ENCODE measurements at places on chromosomes 16 and 17.

DNA sequence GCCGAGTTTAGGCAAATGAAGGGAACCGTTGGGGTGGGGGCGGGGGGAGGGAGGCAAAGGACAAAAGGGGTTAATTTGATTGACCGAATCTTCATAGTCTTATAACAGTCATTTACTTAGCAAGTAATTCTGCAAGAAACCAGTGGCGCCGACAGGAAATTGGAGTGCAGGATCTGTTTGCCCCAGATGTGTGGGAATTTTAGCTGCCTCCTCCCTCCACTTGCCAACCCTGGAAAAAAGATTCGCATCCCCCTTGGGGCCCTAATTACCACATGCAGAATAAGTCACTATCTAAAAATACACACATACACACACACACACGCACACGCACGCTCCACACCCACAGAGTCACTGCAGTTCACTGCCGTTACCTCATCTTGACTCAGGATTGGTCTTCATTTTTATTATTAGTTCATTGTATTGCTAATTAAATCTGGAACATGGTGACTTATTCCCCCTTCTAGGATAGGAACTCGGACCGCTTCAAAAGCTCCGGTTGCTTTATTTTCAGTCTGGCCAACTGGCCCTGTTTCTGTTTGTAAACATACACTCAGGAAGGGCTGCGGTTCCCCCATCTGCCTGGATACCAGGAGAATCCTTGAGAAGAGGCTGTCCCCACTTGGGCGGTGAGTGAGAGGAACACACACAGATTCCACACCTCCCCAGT is 241.6 kb upstream of the SALL1 start:
- DNase-seq = no peak

DNA sequence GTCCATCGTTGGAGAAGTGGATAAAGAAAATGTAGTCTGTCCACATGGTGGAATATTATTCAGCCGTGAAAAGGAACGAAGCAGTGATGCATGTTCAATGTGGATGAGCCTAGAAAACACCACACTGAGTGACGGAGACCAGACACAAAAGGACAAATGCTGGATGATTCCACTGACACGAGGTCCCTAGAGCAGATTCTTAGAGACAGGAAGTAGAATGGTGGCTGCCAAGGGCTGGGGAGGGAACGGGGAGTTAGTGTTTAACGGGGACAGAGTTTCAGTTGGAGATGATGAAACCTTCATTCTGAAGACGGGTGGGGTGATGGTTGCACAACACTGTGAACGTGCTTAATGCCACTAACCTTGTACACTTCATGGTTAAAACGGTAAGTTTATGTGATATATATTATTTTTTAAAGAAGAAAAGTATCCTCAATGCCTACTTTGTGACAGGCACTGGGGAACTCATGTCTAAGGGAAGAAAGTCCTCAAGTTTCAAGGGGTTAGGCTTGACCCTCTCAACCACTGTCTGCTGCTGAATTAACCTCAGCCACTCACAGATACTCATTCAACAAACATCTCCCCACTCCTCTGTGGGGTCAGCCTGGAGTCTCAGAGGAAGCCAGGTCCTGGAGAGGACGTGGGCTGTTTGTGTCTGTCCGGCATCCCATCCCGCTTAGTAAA is 17.6 kb downstream of the C16orf74 start:
- no peak for DNase-seq

- peak; percentile 30 for DNase-seq
Observed at GRCh38 chr16:14302031-14302398, 230.9 kb downstream of the MRTFB start.

GRCh38 chr17:28433721-28434120 is 27.7 kb upstream of the SLC46A1 start:
- DNase-seq = no peak

GRCh38 chr17:79902146-79902791 is 63.0 kb upstream of the CBX4 start:
- no peak for DNase-seq

DNA sequence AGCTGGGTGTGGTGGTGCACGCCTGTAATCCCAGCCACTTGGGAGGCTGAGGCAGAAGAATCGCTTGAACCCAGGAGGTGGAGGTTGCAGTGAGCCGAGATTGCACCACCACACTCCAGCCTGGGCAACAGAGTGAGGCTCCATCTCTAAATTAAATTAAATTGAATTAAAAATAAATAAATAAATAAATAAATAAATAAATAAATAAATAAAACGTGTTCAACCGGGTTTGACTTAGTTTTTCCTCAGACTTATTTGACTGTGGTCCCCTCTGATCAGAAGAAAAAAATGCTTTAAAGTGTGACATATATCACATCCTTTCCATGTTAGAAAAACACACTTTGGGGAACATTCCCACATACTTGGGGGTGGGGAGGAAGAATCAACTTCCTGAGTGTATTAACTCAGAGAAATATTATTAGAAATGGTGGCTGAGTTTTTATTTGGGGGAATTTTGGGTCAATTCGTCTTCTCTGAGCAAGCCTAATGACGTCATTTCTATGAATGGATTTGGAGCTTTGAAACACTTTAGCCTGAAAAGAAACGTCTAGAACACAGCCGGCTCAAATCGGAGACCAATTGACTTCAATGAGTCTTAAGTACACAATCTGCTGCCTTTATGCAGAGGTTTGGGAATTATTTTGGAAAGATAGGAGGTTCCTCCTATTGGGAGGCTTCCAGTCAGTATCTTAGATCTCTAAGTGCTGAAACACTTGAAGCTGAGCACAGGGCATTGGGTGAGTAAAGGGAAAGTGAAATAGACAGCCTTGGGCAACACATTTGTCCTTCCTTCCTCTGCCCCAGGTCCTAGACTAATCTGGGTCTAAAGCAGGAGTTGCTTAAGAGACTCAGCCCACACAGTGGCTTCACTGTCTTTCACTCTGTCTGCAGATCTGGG is 132.6 kb downstream of the PITPNC1 start:
- no peak for DNase-seq

DNA sequence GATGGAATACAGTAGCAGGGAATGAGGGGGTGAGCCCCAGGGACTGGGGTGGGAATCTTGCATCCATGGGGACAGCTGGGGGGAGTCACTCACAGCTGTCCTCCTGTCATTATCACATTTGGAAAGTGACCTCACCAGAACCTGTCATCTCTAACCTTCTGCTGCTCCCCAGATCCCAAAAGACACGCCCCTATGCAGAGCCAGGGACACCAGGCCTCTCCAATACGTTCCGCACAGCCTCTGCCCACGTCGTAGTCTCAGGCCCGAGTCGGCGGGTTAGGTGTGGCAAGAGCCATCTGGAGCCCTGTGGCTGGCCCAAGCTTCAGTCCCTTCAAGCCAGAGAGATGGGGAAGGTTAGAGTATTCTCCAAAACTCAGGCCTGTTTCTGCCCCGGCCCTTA is 214.3 kb downstream of the ENGASE start:
- no peak for DNase-seq

DNA sequence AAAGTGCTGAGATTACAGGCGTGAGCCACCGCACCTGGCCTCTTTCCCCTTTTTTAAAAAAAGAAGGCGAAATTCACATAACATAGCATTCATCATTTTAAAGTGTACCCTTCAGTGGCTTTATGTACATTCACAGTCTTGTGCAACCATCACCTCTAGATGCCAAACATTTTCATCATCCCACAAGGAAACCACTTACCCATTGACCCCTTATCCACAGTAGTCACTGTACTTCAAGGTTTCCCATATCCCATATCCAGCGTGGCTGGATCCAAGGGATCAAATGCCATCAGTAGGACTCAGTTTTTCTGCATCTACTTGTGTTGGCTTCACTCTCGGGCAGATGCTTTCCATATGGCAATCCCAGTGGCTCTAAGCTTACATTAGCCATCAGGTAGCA is 50.3 kb downstream of the BMERB1 start:
- DNase-seq = no peak

DNA sequence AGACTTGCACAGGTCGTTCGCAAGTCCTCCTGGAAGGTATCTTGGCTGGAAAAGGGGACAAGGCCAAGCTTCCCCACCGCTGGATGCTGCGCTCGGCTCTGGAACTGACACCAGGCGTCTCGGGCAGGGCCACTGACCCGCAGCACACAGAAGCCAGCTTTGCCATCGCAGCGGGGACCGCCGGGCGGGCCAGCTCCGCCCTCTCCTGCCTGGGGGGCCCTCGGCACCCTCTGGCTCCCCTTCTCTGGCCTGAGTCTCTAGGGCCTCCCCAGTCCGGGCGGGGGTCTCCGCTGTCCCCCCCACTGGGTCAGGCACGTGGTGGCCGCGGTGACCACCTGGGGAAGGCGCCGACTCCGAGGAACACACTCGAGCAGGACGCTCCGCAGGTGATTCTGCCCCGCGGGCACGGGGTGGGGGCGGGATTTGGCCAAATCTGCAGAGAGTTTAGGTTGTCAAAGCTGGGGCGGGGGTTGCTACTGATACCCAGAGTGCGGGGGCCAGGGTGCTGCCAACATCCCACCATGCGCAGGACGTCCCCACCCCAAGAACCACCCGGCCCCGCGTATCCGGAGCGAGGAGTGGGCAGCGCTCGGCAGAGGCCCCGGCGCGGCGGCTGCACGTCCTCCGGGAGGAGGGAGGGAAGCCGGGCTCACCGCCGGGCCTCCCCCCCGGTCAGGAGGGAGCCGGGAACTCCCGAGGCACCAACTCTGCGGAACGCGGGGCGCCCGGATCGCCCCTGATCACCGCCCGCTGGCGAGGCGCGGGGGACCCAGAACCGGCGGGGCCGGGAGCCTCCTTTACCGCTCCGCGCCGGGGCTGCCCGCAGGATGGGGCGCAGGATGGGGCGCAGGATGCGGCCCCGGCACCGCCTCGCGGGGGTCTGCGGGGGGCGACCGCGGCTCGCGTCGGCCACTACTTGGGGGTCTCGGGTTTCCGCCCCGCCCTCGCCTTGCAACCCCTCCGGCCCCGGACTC is 744 bp upstream of the METRNL start:
- no peak for DNase-seq

DNA sequence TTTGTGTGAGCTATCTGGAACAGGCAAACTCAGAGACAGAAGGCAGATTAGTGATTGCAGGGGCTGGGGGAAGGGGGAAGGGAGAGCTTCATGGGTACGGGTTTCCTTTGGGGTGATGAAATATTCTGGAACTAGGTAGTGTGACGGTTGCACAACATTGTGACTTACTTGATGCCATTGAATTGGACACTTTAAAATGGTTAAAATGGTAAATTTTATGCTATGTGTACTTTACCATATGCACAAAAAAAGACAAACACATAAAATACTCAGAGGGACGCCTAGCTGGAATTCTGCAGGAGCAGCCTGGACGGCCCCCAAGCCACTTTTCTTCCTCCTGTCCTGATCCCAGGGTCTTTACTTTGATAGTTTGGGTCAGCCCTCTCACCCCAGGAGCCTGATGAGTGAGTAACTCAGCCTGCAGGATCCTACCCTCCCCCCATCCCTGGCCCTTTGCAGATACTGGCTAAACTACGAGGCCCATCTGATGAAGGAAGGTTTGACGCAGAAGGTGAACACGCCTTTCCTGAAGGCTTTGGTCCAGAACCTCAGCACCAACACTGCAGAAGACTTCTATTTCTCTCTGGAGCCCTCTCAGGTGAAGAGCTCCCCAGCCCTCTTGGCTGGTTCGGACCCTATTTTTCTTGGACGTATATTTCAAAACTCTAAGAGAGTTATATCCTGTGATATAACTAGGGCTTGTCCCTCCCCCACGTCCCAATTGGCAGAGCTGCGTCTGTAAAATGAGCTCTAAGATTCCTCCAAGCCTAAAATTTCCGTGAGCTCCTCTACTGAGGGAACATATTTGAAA is 7.8 kb downstream of the ADGRG3 start:
- no peak for DNase-seq

DNA sequence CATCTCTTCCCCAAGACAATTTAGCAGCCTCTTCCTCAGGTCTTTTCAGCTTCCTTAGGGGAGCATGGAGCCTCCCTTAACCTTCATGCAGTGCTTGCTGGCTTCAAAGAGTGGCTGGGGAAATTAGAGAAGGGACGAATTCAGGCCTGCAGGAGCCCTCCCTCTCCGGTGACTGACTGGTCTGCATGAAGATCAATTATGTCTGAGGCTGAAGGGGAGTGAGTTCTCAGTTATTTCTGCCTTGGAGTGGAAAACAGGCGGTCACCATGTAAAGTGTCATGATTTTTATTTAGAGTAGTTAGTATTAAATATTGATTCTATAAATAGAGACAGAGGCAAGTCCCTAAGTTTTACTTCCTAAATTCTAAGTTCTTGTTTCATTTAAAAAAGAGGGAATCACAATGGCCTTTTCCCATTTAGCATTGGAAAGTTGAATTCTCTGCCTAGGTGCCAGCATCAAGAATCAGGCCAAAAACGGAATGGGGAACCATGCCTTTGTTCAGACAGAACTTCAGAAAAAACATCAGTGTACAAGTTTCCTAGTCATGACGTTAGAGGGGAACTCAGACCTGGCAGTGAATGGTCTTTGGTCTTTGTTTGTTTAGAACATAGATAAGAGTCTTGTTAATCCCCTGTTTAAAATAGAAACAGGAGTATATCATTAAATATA is 4.4 kb downstream of the GABARAPL2 start:
- DNase-seq = no peak

- DNase-seq = no peak
Observed at GRCh38 chr16:11258553-11259492, 2.8 kb upstream of the SOCS1 start.

- no peak for DNase-seq
Observed at GRCh38 chr17:1351971-1352370, 48.1 kb downstream of the YWHAE start.

DNA sequence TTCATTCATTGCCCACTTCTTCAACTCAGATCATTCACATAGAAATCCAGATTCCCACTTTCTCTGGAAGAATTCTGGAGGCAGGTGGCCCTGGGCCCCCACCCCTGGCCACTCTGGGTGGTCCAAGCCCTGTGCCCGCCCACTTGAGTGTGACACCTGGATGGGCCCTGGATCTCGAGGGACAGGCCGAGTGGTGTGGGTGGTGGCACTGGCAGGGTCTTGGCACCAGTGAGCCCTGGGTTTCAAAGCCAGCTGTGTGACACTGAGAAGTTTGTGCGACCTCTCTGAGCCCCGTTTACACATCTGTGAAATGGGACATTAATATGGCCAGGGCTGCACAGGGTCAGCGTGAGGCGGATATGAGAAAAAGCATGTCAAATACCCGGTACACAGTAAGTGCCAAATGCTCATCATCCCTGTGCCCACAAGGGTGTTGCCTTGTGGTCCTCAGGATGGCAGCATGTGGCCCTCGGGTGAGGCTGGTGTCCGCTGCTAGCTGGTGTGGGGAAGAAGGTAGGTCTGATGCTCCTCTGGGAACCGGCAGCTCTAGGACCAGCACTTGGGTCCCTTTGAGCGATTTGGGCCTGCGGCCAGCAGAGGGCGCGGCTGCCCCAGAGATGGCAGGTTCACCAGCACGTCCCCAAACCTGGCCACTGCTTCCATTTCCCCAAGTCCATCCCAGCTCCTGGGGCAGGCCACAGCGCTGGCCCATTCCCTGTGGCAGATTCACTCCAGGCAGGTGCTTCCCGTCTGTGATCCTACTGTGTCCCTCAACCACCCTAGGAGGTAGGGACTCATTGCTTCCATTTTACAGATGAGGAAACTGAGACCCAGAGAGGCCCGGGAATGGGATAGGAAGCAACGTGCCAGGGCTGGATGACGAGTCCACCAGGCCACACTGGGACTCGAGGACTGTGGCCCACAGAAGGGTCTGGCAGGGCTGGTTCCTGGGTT is 3.6 kb downstream of the OSGIN1 start:
- no peak for DNase-seq
